ENCODE measurements at places on chromosomes 6 and 20. TPM values are rescaled to one million over a fixed set of nuclear protein-coding genes. Genes with fewer than 3 reads are reported as not detected.
A peak's percentile ranks its signal among the peaks of the same experiment; 100 is the strongest.

DNA sequence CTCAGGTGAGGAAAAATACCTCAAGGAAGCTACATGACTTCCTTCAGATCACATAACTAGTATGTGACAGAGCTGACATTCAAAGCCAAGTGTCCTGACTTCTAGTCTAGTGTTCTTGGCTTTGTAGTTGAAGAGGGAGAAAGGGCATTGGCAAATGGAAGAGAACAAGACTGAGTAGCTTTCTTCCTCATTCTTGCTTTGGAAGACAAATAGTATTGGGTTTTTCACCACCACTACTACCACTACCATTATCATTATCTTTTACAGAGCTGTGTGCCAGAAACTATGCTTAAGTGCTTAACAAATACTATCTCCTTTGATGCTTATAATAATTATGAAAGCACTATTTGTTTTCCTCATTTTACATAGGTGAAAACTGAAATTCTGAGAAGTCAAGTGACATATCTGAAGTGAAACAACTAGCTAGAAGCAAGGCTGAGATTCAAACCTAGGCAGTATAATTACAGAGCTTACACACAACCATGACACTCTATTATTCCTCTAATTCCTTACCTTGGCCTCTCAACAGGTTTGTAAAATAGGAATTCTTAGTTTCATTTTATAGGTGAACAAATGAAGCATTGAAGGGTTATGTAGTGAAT, 6.8 kb downstream of the ACSS2 start:
- DNase-seq = no peak

- DNase-seq = peak; percentile 89
These were observed 14.3 kb downstream of the KLHL31 start for GRCh38 chr6:53651205-53651763.

DNA sequence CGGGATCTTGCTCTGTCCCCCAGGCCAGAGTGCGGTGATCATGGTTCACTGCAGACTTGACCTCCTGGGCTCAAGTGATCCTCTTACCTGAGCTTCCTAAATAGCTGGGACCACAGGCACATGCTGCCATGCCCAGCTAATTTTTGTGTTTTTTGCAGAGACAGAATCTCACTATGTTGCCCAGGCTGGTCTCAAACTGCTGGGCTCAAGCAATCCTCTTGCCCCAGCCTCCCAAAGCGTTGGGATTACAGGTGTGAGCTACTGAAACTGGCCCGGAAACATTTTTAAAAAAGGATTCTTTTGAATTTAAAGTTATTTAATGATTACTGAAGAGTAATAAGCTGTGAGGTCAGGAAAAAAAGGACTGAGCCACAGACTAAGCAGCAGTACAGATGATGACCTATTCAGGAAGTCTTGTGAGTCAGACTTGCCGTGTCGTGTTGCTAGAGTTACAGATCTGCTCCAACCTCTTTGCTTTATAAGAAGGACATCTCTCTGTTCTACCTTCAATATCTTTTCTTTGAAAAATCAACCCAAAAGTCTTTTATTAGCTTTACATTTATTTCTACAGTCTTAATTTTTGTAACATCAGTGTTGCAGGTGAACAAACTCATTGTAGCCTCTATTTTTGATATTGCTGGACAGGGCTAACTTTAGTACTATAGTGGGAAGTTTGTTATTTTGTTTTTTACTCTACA, 108.7 kb downstream of the NCOA3 start:
- peak; percentile 81 for DNase-seq

GRCh38 chr20:24241466-24241865, 228.0 kb upstream of the SYNDIG1 start:
- DNase-seq = no peak

GRCh38 chr6:34657307-34657978, 39.1 kb downstream of the ILRUN start:
- peak; percentile 93 for DNase-seq

- no peak for DNase-seq
These were observed 198.8 kb downstream of the EYA2 start for GRCh38 chr20:47093320-47093966.

- no peak for DNase-seq
These were observed 11.2 kb downstream of the BAG2 start for GRCh38 chr6:57183336-57183735.

DNA sequence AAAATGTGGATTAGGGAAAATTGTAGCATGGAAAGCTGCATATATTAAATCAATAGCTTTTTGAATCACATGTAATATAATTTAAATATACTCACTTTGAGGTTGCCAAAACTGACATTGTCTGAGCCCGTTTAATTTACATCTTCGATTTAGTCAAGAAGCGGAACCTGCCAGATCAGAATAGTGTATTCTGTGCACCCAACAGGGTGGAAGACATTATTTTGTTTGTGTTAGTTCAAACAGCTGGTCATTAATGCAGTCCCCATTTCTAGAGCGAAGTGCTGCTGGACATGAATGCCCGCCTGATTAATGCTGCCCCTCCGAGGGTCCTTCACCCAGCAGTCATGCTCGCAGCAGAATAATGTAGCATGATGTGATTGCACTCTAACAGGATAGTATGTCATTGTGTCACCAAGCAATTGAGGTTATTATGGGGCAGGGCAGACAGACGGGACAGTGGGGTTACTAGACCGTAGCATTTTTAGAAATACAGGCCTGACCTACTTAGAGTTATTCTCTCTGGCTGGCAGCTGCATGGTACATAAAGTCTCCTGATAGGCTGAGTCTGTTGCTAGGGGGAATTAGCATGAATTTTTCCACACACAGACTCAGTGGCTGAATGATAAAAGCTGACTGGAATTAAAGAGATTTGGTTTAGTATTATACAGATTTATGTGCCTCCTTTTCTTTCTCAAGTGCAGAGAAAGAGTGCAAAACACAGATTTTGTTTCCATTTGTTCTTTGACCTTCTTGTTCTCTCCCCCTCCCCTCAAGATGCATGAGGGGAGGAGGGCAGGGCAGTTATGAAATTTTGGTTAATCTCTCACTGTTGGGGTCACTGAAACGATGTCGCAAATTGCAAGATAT, 147.1 kb downstream of the PRL start:
- DNase-seq = peak; percentile 8

DNA sequence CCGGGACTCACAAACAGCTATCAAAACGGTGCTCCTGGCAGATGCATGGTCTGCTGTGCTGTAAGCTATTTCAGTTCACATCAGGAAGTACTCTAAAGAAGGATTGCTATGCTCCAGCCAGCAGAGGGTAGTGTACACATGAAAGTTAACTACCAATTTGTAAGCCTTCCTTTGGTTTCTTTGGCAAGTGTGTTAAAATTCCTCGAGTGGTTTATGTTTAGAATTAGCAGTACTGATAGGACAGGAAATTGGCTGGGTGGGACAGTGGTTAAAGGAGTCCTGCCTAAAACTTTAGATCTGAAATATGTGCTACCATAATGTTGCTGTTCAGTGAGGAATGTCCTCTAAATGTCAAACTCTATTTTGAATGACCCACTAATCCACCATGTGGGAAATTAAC, 47.4 kb downstream of the TRMT11 start:
- peak; percentile 97 for DNase-seq

DNA sequence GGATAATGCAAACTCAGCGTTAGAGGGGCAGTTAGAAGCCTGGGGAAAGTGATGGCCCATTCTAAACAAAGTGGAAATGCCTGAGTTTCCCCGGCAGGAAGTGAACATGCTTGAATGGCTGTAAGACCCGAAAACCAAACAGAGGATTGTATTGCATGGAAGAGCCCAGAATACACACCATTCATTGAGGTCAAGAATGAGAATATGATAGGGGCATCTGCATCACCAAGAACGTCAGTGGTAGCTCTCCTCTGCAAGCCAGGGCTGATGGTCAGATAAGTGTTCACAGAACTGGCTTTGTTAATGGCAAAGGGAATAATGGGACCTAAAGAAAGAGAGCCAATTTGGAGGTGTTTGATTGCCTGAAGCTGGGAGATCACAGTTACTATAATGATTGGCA, 663.4 kb downstream of the KHDRBS2 start:
- DNase-seq = no peak

- no peak for DNase-seq
These were observed 1.3 kb downstream of the YWHAB start for GRCh38 chr20:44886828-44887227.

- no peak for DNase-seq
These were observed 80.3 kb upstream of the AFDN start for GRCh38 chr6:167746390-167746907.

DNA sequence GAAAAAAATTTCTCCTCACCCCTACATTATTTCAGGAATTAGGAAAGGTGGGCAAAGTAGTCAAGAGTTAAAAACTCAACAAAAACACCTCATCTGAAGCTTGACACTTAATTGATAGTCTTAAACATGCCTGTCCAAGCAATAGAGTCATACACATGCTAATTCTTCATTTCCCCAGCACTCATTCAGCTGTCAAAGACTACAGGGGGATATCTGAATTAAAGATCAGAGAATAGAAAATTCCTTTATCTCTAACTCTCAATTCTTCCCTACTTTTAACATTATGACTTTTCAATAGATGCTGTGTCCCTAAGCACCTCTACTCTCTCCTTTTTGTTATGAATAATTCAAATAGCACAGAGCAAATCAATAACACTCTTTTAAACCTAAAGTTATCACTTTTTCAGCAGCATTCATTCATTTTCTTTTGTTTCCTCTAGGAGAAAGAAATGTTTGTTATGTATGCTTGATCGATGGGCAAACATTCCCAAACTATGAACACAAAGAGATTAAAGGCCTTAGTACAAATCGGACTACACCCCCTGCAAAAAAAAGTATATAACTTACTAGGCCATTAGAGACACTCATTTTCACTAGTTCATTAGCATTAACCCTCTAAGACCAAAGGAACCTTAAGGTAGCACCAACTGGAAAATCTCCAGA, 94.9 kb upstream of the SPTLC3 start:
- no peak for DNase-seq

- no peak for DNase-seq
These were observed 260.7 kb upstream of the MAN1A1 start for GRCh38 chr6:119610265-119610664.

GRCh38 chr6:103729658-103730057, 1130.1 kb downstream of the HACE1 start:
- no peak for DNase-seq

GRCh38 chr6:25697537-25698340, 45.7 kb downstream of the SCGN start:
- no peak for DNase-seq

DNA sequence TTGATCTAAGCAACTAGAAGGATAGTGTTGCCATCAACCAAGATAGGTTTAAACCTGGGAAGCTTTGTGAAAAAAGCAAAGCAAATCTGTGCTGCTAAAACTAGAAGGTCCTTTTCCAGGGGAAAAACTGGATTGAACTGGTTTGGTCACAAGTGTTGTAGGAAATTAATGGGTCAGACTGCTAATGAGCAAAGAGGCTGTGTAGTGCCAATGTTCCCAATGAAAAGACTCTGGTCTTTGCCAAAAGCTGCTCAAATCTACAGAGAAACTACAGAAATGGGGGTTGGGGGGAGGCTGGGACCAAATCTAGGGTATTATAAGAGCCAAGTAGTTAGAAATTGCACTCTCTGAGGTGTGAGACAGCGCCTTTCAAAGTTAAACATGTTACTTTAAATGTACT, 85.0 kb downstream of the PLCG1 start:
- DNase-seq = no peak

DNA sequence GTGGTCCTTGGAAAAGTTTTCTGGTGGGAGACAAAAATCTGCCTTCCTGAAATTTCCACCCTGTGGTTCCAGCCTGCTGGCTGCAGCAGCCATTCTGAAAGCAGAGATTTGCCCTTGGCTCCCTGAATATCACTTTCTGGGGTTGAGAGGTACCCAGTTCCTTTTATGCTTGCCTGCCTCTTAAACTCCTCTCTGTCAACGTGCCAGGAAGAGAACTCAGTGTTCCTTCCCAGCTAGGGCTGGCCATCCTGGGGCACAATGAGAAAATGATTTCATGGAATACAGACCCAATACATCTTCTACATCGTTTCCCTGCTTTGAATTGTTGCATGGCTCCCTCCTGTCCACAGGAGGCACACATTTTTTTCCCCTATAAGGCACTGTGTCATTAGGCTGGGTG, 1.6 kb upstream of the DSN1 start:
- DNase-seq = no peak

GRCh38 chr6:36662380-36662779, 16.1 kb upstream of the CDKN1A start:
- DNase-seq = no peak

GRCh38 chr6:3317741-3318211, 59.0 kb downstream of the PSMG4 start:
- peak; percentile 9 for DNase-seq

DNA sequence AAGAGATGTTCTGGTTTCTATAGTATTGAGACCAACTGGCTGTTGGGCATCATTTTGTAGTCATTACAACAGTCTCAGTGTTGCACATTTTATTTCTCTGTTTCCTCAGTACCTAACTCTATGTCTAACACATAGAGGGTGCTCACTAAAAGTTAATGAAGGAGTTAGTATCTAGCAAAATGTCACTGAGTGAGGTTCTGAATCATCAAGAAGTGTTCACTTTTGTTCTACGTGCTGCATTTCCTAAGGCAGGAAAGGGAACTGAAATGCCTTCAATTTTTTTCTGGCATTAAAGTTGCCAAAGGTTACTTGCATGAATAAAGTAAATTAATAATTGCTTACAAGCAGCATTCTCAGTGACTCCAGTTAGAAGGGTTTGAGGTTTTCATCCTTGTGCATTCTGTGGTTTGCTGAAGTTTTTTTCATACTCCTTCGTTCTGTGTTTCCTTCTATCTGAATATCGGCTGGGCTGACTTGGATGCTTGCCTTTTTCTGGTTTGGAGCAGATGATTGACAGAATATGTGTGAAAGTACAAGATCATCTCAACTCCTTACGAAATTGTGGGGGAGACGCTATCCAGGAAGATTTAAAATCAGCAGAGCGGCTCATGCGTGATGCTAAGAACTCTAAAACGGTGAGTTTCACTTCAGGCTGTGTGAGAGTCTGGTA, 114.5 kb upstream of the SCGN start:
- DNase-seq = no peak

DNA sequence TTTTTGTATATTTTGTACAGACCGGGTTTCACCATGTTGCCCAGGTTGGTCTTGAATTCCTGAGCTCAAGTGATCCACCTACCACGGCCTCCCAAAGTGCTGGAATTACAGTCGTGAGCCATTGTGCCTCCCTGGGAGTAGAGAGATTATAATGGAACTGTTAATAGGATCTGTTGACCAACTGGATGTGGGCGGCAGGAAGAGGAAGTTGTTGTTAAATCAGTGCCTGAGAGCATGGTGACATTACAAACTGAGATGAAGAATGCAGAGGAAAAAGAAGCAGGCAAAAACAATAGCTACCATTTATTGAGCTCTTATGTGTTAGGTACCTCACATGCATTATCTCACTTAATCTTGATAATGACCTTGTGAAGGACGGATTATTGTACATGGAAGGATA, 9.2 kb upstream of the L3MBTL3 start:
- DNase-seq = no peak

- DNase-seq = peak; percentile 78
These were observed 136.2 kb upstream of the CCN2 start for GRCh38 chr6:132087391-132087790.

GRCh38 chr6:98836025-98836961, 1.9 kb downstream of the POU3F2 start:
- DNase-seq = no peak

GRCh38 chr6:38107073-38107472, 287.5 kb downstream of the ZFAND3 start:
- no peak for DNase-seq

- DNase-seq = no peak
These were observed 107.6 kb upstream of the TRAF3IP2 start for GRCh38 chr6:111713236-111713635.

APOBEC2 gene
- total RNA-seq = 0.16 TPM

PDYN gene
- not detected for total RNA-seq

ACTR5 gene
- 2.9 TPM for total RNA-seq

SLC16A10 gene
- total RNA-seq = not detected

PPP1R14C gene
- total RNA-seq = 2.1 TPM

POU3F2 gene
- not detected for total RNA-seq

UNC93A gene
- total RNA-seq = not detected

CLPSL1 gene
- not detected for total RNA-seq

KCNK15 gene
- total RNA-seq = 8.5 TPM

RNF182 gene
- total RNA-seq = 2.9 TPM
